ENCODE measurements at places on chromosomes 6 and 20. TPM values are rescaled to one million over a fixed set of nuclear protein-coding genes. Genes with fewer than 3 reads are reported as not detected.

The SNAI1 gene
- 12.9 TPM for total RNA-seq

The HLA-DRA gene
- total RNA-seq: not detected

DNA sequence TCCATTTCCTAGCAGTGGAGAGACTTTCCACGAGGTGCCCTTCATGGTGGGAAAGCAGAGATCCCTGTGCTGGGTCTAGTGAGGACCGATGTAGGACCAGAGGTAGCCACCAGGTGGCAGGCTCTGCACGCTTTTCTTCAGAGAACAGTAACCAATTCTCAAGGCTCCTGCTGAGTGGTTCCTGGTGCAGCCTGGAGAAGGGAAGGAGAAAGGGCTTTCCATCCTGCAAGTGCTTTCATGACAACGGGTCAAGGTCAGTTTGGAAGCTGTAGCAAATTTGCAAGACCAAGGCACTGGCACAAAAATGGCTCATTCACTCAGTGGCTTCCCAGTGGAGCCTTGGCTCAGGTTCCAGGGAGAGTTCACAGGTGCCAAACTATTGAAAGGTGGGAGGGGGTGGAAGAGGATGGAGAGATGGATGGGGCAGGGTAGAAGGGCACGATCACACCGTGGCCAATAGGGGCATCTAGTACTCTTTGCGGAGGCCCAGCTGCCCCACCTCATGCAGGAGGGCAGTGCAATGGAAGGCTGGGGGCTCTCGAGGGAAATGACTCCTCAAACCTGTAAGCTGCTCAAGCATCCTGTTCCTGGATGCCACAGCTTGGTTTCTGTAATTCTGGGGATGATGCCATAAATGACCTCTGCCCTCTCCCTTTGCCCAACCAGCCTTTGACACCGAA, 25.5 kb upstream of the KCNK16 start:
- no peak overlapping the region for H3K27ac ChIP-seq
- peaks cover 24% of the 10 kb centered on the region for H3K4me1 ChIP-seq
- no peaks in the 10 kb centered on the region for H3K36me3 ChIP-seq
- no peaks in the 10 kb centered on the region for H3K27me3 ChIP-seq
- peak; percentile 83 for DNase-seq

GRCh38 chr6:107448776-107449175, 10.6 kb downstream of the PDSS2 start:
- H3K27me3 ChIP-seq: no peaks in the 10 kb centered on the region
- peaks cover under 1% of the 10 kb centered on the region for H3K4me1 ChIP-seq
- H3K4me3 ChIP-seq: no peak overlapping the region
- H3K27ac ChIP-seq: no peak overlapping the region
- H3K36me3 ChIP-seq: peaks cover 45% of the 10 kb centered on the region
- DNase-seq: no peak

- no peak for DNase-seq
- H3K36me3 ChIP-seq: no peaks in the 10 kb centered on the region
- no peaks in the 10 kb centered on the region for H3K27me3 ChIP-seq
- H3K27ac ChIP-seq: no peak overlapping the region
- H3K4me1 ChIP-seq: no peaks in the 10 kb centered on the region
Measured at GRCh38 chr20:4830696-4831095, 109.0 kb downstream of the PRND start.

DNA sequence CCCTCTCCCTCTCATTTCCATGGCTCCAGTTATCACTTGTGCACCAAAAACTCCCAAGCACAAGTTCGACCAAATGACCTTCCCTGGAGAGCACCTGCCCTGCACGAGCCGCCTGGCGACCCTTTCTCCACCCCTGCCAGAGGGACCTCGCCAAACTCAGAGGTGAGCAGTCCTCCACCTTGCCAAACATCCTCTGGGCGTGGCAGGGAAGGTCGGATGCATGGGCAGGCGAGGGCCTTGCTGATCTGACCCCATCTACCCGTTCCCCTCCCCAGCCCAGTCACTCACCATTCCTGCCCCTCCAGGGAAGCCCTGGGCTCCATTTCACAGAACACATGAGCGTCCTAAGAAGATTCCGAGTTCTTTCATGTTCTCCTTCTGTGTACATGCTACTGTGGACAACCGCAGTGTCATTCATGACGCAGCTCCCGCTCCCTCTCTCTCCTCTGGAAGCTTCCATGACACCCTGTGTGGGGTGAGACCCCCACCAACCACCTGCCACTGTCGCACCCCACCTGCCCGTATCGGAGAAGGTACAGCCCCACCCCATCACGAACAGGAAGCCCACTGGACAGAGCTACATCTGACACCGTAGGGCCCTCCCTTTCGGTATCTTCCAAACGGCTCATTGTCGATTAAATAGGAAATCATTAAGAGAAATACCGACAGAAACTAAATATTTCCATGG, 104.3 kb downstream of the DACT2 start:
- no peak for DNase-seq
- H3K4me1 ChIP-seq: peaks cover 31% of the 10 kb centered on the region
- H3K36me3 ChIP-seq: no peaks in the 10 kb centered on the region
- H3K27me3 ChIP-seq: peaks cover 2% of the 10 kb centered on the region
- no peak overlapping the region for H3K4me3 ChIP-seq

DNA sequence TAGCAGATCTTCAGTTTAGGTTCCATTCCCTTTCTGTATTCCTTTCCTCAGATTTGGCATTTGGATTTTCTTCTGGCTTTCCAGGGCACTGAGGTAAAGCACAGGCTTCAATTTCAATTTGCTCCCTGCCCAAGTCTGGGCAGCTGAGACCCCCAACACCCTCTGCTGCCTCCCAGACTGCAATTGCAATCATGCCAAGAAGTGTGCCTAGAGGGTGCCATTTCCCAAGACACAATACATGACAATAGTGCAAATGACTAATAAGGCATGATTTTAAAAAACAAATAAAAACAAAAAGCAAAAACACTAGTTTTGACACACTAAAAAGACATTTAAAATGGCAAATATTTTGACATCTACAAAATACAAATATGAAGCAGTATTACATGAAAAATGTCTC, 364.8 kb downstream of the EPM2A start:
- H3K4me1 ChIP-seq: peaks cover 7% of the 10 kb centered on the region
- H3K27ac ChIP-seq: no peak overlapping the region
- no peak overlapping the region for H3K4me3 ChIP-seq

DNA sequence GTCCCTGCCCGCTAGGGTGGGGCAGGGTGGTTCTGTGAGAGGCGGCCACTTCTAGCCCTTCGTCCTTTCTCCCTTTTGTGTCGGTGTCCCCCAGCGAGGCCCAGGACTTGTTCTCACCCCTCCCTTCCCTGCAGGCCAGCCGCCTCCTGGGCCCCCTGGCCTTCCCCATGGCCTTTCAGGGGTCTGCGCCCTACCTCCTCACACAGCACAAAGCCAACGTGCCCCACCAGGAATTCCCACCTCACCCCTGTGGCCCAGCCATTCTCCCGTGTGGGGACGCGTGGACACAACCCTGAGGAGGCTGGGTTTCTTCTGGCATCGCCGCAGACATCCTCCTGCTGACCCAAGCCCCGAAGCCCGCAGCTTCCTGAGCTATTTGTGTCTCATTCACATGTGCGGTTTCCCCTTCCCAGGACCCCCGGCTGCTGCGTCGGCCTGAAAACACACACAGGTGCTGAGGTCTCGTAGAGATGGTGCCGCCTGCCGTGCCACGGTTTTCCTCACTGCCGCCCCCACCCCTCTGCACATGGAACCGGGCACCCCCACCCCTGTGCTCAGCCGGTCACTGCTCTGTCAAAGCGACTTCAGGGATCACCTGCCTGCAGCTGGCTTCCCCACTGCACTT, 375.8 kb downstream of the CDH4 start:
- H3K4me3 ChIP-seq: no peak overlapping the region
- H3K27ac ChIP-seq: no peak overlapping the region
- no peaks in the 10 kb centered on the region for H3K27me3 ChIP-seq
- no peaks in the 10 kb centered on the region for H3K36me3 ChIP-seq
- no peak for DNase-seq

GRCh38 chr20:58005581-58006345, 222.7 kb downstream of the ANKRD60 start:
- no peak for DNase-seq
- peaks cover 4% of the 10 kb centered on the region for H3K4me1 ChIP-seq
- H3K27me3 ChIP-seq: peaks cover 7% of the 10 kb centered on the region

DNA sequence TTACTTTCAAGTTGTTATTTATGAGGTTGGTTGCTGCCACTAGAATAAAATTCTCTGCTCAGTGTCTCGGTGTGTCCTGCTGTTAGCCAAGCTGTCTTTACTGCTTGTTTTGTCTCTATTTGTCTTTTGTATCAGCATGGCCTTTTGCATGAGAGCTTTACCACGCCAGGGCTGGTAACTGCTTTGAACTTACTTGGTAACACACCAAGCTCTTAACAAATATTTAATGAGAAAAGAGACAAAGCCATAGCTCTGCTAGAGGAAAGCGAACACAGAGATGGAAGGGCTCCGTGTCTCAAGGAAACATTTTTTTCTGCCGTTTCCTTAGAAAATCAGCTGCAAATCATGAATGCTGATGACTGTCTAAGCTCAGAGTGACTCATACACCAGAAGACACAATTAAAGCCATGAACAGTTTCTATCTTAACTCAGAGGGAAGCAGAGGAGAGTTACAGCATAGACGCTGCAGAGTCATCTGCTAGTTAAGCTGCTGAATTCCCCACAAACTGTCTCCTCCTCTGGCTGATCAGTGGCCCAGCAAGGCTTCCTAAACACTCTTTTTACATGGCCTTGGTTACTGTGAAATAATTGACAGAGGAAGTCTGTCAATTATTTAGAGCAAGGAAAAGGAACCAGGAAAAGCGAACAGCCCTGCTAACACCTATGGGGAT, 44.8 kb downstream of the AGPAT4 start:
- peaks cover 29% of the 10 kb centered on the region for H3K36me3 ChIP-seq
- H3K27me3 ChIP-seq: no peaks in the 10 kb centered on the region
- H3K4me3 ChIP-seq: no peak overlapping the region
- H3K4me1 ChIP-seq: peaks cover 43% of the 10 kb centered on the region
- no peak for DNase-seq

DNA sequence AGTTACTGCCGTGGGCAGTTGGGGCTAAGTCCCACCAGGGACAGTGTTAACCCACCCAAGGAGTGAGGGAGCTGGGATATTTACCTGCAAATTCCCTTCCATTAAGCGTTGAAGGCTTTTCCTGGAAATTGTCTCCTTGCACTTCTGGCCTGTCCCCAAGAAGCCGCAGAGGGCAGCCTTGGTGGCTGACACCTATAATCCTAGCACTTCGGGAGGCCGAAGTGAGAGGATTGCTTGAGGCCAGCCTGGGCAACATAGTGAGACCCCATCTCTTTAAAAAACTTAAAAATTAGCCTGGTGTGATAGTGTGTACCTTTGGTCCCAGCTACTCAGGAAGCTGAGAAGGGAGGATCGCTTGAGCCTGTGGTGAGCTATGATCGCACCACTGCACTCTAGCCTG, 204.4 kb downstream of the EYA2 start:
- H3K27ac ChIP-seq: no peak overlapping the region
- no peak overlapping the region for H3K4me3 ChIP-seq
- peaks cover 9% of the 10 kb centered on the region for H3K36me3 ChIP-seq
- DNase-seq: no peak
- peaks cover 3% of the 10 kb centered on the region for H3K27me3 ChIP-seq
- no peaks in the 10 kb centered on the region for H3K4me1 ChIP-seq

- H3K4me3 ChIP-seq: no peak overlapping the region
- peaks cover 2% of the 10 kb centered on the region for H3K36me3 ChIP-seq
- no peak overlapping the region for H3K27ac ChIP-seq
- no peaks in the 10 kb centered on the region for H3K27me3 ChIP-seq
- no peak for DNase-seq
Measured at GRCh38 chr6:91117550-91117949, 530.7 kb upstream of the MAP3K7 start.

DNA sequence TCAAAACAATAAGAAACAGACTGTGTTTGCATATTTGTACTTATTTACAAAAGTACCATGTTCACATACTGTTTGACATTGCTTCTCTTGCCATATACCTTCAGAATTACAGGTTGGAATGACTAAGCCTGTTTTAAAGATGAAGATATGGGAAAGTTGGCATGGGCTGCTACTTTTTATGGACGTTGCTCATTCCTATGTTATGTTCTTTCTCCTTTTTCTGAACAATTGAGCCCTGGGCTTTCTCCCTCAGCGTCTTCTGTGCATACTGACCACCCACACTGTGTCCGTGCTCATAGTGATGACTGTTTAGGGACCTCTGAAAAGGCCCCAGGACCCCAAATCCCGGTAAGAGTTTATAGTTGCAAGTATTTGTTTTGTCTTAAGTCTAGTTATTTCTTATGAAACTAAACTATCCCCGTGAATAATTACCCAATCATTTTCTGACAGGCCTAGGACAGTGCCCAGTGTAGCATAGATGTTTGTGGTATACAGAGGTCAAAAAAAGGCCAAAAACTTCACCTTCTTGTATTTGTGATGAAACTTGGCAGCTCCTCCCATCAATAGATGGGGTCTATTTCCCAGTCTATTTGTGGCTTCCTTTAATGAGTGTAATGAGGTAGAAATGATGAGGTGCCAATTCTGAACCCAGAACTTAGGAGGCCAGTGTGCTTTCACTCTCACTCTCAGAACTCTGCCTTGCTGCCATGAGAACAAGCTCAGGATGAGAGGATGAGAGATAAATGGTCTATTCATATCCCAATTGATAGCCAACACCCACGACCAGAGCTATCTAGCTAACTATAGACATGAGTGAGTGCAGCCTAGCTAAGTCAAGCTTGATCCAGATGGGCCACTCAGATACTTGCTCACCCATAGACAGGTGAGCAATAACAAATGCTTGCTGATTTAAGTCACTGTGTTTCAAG, 40.9 kb downstream of the GSTA4 start:
- no peaks in the 10 kb centered on the region for H3K36me3 ChIP-seq
- H3K27ac ChIP-seq: no peak overlapping the region
- H3K4me1 ChIP-seq: no peaks in the 10 kb centered on the region
- no peaks in the 10 kb centered on the region for H3K27me3 ChIP-seq
- DNase-seq: no peak

- no peaks in the 10 kb centered on the region for H3K36me3 ChIP-seq
- H3K4me1 ChIP-seq: peaks cover 5% of the 10 kb centered on the region
- H3K27ac ChIP-seq: no peak overlapping the region
Measured at GRCh38 chr6:133837801-133838349, 51.0 kb upstream of the TCF21 start.

- H3K27ac ChIP-seq: no peak overlapping the region
- peaks cover 24% of the 10 kb centered on the region for H3K4me1 ChIP-seq
- no peak for DNase-seq
- peak overlapping the region; percentile 70 for H3K4me3 ChIP-seq
Measured at GRCh38 chr20:41318271-41318649, 729 bp upstream of the ZHX3 start.

DNA sequence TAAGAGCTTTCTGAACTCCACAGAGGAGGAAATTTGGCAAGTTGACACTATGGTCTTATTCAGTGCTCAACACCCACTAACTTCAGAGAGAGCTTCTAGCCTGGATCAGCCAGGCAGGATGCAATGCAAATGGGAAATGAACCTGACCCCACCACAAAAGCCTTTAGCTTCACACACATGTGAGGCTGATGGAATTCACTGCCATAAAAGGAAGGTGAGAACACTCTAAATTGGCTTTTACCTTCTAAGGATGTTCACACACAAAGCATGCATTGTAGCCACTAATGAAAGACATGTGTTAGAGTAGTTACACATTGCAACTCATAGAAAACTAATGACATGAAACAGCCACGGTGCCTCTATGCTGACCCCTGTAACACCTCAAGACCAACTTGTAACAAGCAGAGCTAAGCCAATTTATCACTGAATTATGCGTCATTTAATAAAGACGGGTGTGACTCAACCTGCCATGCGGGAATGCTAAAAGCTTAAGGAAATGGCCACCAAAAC, 262.1 kb downstream of the HACE1 start:
- no peaks in the 10 kb centered on the region for H3K27me3 ChIP-seq
- no peak for DNase-seq
- no peaks in the 10 kb centered on the region for H3K4me1 ChIP-seq
- no peak overlapping the region for H3K4me3 ChIP-seq
- no peaks in the 10 kb centered on the region for H3K36me3 ChIP-seq
- no peak overlapping the region for H3K27ac ChIP-seq
